Hindlimb muscle (tissue), 1 donor: ENCODE measurements at places on chromosomes 1 and 21. TPM values are rescaled to one million over a fixed set of nuclear protein-coding genes. Genes with fewer than 3 reads are reported as not detected.

GRCh38 chr1:227612658-227613057 is 49.3 kb downstream of the ZNF678 start:
- no peak for DNase-seq

- no peak for DNase-seq
Observed at GRCh38 chr1:87224201-87224600, 104.5 kb upstream of the LMO4 start.

DNA sequence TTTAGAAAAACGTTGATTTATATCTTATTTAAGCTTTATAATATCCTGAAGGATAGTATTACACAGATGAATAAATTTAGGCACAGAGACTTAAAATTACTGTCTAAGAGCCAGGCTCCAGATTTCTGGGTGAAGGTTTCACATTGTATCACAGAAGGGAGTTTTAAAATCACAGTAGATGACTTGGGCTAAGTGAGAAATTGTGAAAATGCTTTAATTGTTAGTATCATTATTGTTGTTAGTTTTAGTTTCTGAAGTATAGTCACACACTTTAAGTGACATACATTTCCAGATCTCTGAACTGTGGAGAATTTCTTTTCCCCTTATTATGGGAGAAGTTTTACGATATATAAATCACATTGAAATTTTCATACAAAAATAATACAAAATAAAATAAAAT is 83.5 kb downstream of the NDUFS5 start:
- DNase-seq: no peak

DNA sequence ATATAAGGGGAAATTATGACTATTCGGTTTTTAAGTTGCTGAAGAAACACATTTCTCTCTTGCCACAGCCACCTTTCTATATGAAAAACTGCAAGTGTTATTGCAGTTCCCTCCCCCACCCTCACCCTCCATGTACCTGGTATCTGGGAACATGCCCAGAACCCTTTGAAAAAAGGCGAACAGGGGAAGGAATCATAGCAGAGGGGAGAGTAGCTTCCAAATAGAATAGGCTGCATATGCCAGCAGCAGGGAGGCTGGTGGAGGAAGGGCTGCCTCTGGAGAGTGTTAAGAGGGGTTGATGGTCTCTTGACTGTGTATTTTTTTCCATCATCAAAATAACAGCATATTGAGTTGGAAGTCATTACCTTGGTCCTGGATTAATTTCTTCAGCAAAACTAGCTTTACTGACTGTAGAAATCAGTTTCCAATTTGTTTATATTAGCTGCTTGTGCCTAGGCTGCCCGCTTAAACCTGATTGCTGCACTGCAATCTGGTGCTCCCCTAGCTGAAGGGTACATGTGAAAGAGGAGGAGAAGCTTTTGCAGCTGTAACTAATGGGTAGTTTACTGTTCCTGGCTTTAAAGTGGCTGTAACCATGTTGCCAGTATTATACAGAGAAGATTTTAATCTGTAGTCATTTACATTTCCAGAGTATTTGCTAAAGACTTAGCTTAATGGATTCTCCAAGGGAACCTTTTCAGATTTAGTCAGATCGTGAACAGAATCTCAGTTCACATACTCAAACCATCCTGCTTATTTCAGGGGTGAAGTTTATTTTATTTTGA is 22.7 kb downstream of the AHCYL1 start:
- DNase-seq: no peak

GRCh38 chr1:101748077-101748476 is 248.6 kb downstream of the OLFM3 start:
- DNase-seq: no peak

DNA sequence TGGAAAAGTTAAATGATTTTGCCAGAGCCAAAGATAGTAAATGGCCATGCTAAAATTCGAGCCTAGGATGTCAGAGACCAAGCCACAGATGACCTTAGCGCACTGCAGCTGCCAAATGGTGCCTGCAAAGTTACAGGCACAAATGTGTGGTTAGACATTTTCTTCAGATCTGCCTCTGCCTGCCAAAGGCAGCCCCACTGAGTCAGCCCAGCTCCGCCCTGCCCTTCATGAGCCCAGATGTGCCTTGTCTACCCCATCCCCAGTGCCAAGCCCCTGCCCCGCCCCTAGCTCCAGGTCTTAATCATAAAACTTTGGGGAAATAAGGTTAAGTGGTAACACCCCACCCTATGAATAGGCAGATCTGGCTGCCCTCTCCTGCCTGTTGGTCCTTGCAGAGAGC is 105.9 kb downstream of the DTL start:
- no peak for DNase-seq

- no peak for DNase-seq
Observed at GRCh38 chr1:173012126-173012525, 38.6 kb downstream of the TNFSF18 start.

- DNase-seq: no peak
Observed at GRCh38 chr1:64839732-64840405, 95.0 kb downstream of the RAVER2 start.

DNA sequence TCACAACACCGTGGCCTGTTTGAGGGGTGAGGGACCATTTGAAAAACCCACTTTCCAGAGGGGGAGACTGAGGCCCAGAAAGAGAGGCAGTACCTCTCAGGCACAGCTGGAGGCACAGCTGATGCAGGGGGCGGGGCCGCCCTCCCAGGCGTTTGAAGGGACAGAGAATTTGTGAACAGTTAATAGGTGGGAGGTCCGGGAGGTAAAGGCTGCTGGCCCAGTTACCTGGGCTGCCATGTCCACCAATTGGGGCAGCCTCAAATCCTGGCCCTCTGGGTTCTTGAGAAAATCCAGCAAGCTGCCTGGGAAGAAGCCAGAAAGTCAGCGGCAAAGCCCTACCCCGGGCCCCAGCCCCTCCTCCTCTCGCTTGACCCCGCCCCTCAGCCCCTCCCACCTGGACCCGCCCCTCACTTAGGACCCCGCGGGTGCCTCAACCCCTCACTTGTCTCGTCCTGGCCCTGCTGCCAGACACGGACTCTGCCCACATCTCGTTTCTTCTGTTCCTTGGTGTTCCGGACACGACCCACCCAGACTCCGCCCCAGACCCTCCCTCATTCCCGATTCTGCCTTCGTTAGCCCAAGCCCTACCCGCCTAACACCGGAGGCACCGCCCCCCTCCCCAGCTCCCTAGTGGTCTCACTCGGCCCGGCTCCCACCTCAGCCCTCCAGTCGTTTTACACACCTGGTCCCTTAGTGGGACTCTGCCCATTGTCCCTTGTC is 10.8 kb upstream of the AHDC1 start:
- no peak for DNase-seq

DNA sequence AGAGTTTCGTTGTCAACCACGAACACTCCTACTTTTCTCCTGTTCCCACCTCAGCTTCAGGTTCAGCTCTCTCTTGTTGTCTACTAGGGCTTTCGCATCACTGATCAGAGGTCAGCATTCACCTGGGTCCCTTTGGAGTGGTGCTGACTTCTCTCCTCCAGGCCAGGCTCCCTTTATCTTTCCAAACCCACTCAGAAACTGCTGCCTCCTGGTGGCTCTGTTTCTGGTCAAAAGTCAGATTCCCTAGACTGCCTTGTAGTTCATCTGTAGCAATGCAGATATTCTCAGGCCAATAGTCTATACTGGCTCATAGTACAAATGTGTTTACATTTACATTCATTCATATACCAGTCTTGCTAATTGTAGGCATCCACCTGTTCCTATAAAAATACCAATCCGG is 6.4 kb upstream of the ERI3 start:
- DNase-seq: no peak

GRCh38 chr21:26982767-26983166 is 15.9 kb upstream of the ADAMTS5 start:
- no peak for DNase-seq

GRCh38 chr1:114208714-114209113 is 55.0 kb upstream of the SYT6 start:
- DNase-seq: no peak

DNA sequence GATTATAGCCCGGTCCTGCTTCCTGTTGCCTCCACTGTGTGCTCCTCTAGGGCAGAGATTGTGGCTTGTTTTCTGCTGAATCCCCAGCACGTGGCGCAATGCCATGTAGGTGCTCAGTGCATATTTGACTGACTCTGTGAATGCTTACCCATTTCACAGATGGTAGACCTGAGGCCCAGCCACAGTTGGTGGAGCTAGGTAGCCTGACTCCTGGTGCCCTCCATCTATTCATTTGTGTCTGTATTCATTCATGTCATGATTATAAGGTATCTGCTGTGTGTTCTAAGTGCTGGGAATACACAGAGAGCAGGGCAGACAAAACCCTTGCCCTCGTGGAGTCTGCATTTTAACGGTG is 22.5 kb downstream of the TNFRSF1B start:
- DNase-seq: no peak

GRCh38 chr21:32306021-32306780 is 7.5 kb downstream of the MRAP start:
- DNase-seq: no peak

- no peak for DNase-seq
Observed at GRCh38 chr1:96253246-96254035, 468.1 kb upstream of the PTBP2 start.

DNA sequence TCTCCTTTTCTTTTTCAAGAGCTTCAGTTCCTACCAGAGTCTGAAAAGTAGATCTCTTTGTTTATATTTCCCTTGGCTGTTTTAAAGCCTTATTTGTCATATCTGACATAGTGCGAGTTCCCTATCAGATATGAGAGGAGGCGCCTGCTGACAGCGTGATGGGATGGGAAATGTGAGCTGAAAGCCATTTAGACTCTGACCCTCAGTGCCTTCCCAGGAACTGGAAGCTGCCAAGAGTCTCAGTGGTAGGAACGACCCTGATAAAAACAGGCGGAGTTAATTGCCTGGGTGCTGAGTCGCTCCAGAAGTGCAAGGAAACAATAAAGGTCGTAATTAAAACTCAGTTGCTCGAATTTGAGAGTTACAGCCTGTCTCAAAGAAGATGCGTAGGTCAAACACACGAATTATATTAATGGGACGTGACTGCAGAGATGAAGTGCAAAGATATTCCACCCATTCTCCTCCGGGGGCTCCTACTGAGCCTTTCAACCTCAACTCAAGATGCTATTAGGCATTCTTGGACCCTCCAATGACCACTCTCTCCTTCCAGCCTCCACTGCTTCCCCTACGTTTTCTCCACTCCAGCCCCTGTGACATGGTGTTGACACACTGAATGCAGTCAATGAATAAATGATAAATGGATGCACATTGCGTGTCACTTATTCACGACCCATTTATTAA is 84.6 kb downstream of the KAZN start:
- no peak for DNase-seq

DNA sequence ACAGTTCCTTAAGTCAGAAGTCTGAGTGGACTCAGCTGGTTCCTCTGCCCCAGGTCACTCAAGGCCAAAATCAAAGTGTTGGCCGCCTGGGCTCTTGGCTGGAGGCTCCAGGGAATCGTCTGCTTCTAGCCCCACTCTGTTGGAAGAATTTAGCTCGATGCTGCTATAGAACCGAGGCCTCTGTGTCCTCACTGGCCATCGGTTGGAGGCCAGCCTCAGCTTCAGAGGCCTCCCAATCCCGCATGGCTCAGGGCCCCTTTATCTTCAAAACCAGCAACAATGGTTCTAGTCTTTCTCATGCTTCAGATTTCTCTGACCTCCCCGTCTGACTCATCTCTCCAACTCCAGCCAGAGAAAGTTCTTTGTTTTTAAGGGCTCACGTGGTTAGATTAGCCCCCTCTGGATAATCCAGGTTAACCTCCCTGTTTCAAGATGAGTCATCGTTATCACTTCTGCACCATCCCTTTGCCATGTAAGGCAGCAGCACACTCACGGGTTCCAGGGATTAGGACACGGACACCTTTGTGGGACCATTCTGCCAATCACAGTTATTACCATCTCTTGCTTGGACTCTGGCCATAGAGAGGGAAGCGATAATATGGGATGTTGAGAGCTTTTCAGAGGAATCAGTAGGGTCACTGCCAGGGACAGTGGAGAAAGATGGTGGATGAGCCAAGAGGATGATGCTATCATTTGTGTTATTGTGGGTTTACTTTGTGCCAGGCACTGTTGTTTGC is 13.6 kb downstream of the FHAD1 start:
- no peak for DNase-seq

DNA sequence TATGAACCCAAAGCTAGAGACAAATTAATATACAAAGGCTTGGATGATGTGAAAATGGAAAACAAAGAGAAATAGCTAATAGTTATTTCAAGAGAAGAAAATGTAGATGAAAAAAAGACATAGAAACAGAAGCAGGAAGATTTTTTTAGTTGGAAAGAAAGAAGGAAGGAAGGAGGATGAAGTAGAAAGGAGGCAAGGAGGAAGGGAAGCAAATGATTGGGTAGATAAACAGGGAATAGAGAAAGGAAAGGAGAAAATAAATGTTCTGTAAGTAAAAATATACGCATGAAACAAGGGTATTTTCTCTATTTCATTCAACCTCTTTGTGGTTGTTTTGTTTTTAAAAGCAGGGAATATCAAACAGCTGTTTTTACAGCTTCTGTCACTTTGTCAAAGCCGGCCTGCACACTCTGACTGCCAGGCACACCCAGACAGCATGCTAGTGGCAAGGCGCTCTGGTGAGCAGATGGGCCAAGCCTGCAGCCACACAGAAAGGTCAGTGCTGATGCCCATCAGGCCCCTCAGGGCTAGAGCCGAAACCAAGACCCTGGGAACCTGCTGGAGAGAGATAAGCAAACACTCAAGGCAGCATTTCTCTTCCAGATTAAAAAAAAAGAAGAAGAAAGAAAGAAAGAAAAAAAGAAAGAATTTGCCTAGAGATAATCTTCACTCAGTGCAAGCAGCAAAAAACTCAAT is 72.9 kb upstream of the CTTNBP2NL start:
- no peak for DNase-seq

GRCh38 chr1:18486195-18486594 is 5.5 kb downstream of the KLHDC7A start:
- no peak for DNase-seq

- DNase-seq: no peak
Observed at GRCh38 chr1:15231714-15232201, 15.3 kb upstream of the FHAD1 start.

DNA sequence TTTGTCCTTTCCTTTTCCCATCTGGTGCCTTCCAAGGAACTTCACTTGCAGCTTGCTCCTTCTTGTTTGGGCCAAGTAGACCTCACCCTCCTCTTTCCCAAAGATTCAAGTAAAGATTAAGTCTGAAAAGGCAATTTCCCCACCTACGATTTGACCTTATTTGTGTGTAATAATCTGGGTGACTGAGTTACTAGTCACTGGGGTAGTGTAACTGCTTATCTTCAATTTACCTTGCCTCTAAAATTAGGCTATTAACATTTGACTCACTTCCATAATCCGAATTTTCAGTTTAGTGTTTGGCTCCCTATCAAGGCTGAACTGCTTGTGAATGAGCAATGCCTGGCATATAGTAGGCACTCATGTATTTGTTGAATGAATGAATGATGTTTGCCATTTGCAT is 59.6 kb downstream of the PLA2G4A start:
- no peak for DNase-seq

- DNase-seq: no peak
Observed at GRCh38 chr1:119594376-119594775, 53.7 kb downstream of the ZNF697 start.

Gene RIMKLA
- polyA plus RNA-seq: 1.1 TPM

Gene CLEC20A
- not detected for polyA plus RNA-seq

Gene KIF14
- 2.1 TPM for polyA plus RNA-seq

Gene SNX7
- 21.9 TPM for polyA plus RNA-seq

Gene ERICH3
- 0.08 TPM for polyA plus RNA-seq

Gene PDE9A
- polyA plus RNA-seq: 7.5 TPM

Gene MYOG
- 562 TPM for polyA plus RNA-seq

Gene WNT9A
- 11.3 TPM for polyA plus RNA-seq

Gene PRAMEF20
- not detected for polyA plus RNA-seq
